Stimulated activated CD8-positive, alpha-beta memory T cell treated with anti-CD3 and anti-CD28 coated beads, Interleukin-12 subunit alpha, Interleukin-12 subunit beta, amount 100 ng/mL, for 1 hour (primary cell): ENCODE measurements at places on chromosomes 1 and 21.

- DNase-seq: no peak
Measured at GRCh38 chr1:39802496-39803260, 14.0 kb upstream of the BMP8B start.

DNA sequence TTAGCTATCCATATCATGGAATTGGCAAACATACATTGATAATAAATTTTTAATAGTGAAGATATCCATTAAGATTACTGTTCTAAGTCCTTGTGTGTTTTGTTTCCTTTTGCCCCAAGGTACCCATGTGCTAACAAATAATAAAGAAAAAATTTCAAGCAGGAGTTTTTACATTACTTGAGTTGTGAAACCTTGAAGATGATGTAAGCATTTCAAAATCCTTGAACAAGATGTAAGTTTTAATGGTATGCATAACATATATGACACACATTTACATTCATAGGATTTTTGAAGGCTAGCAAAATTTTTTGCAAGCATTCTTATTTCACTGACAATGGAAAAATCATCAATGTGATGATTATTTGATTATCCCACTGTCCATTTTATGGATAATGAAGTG, 10.9 kb upstream of the ELAVL4 start:
- no peak for DNase-seq

DNA sequence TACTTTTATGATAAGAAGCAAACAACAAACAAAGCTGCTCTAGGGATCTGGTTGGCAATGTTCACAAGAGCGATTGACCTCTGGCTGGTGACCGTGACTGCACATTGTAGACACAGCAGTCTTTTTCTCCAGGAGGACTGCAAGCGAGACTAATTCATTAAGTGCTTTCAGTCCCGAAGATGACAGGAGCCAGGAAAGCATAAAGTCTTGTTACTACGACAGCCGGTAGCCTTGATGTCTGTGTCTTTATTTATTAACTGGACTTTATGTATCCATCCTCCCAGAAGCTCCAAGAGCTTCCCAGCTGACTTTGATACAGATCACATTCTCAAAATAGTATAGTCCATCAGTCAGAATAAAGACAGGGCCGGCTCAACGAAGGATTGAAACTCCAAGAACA, 18.2 kb downstream of the FAM163A start:
- no peak for DNase-seq

GRCh38 chr1:158933621-158934020, 2.3 kb downstream of the PYHIN1 start:
- no peak for DNase-seq

- no peak for DNase-seq
Measured at GRCh38 chr1:223403184-223403815, 10.1 kb downstream of the CCDC185 start.

DNA sequence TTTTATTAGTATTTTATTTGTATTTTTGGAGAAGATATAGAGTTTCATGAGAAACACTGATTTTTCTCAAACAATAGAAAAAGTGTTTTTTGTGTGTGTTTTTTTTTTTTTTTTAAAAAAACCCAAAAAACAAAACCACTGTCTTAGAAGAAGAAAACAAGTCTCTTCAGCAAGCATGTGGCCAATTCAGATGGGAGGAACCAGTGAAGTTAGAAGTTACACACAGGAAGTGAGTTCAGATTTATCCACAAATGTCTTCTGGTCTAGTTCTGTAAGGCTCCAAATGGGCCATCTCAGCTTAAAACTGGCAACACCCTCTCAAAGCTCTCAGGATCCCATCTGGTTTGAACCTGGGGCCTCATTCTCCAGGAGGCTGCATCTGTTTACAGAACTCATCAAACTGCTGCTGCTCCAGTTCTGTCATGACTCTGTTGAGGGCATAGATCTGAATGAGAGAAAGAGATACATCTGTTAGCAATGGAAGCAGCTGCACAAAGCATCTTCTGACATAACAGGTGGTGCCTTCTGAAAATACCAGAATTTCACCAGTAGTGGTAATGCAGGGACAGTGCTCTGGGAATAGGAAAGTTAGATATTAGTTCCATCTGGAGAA, 9.8 kb upstream of the ERMAP start:
- no peak for DNase-seq

GRCh38 chr1:83827741-83828140, 171.2 kb downstream of the TTLL7 start:
- DNase-seq: no peak

GRCh38 chr1:55718758-55719671, 503.9 kb upstream of the USP24 start:
- DNase-seq: no peak

DNA sequence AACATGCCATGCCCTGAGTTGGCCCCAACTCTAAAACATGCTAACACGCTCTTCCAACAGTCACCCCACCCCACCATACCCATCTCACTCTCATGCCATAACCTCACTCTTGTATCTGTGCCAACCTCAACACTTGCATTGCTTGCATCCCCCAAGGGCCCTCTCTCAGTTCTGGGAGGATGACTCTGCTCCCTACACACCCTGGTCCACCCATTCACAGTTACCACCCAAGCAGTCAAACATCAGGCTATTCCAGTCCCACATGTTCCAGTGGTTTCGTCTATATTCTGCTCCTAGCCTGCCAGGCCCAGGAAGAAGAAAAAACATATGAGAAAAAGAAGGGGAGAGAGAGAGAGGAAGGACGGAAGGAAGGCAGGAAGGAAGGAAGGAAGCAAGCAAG, 31.0 kb downstream of the GBP6 start:
- DNase-seq: no peak

DNA sequence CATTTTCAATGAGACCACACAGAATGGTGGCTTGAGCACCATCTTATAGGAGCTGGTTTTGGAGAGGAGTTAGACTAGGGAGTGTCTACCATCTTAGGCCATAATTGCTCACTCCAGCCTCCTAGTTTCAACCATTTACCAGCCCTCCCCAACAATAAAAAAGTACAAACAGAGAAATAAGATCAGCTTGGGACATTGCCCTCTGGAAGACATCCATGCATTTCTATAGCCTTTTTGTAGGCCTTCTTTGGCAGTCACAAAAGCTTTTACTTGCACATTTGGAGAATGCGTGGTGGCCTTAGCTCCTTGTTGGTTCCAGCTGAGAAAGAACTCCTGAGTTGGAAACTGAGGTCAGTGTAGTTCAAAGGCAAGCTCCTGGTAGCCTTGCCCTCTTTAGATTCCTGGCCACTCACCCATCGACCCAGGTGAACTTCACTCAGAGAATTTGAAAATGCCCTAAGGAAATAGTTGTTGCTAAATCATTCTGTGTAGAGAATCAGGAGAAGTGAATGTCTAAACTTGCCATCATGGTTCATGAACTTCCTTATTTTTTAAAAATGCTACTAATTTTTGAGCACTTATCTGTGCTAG, 301.7 kb upstream of the PROX1 start:
- DNase-seq: no peak

GRCh38 chr21:33975548-33976081, 60.0 kb upstream of the ATP5PO start:
- DNase-seq: peak; percentile 36

DNA sequence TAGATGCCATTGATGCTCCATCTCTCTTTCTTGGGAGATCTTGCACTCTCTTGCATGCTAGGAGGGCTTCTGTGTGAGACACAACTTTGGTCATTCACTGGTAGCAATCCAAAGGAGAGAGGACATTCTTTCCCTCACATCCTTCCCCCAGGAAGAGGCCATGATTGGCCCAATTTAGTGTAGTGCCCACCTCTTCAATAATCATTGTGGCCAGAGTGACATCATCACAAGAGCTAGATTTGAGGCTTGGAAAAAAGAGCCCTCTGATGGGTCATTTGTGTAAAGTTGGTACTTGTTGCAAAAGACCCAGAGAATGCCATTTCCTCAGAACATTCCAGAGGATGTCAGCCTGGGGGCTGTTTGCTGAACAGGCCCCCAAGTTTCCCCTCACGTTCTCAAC, 30.2 kb downstream of the S100A6 start:
- DNase-seq: no peak

DNA sequence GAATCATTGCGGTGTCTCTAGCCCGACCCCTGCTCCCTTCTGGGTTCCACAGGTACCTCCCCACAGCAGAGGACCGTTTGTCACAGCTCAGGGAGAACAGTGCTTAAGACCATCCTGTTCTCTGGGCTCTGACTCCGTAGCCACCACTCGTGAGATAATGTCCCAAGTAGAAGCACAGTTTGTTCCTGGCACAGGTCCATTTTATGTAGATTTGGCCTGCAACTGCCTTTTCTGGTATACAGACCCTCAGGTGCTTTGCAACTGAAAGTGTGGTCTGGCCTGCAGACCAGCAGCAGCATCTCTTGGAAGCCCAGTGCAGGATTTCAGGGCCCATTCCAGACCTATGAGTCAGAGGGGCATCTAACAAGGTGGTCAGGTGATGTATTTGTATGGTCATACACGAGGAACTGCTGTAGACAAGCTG, 28.4 kb upstream of the TMEM125 start:
- DNase-seq: no peak

DNA sequence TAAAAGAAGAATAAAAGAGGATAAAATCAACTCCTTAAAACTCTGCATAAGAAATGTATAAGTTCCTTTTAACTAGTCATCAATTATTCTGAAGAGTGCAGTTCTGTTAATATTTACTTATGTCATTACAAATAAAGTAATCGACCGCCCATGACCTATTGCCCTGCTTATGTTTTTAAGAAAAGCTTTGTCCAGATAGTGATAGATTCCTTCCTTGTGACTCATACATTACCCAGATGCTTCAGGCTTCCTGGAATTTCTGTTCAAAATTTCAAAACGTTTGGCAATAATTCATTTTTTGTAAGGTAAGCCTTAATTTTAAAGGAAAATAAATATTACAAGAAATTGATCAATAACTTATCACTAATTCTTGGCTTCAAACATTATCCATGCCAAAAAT, 918.2 kb upstream of the ADGRL2 start:
- DNase-seq: no peak

DNA sequence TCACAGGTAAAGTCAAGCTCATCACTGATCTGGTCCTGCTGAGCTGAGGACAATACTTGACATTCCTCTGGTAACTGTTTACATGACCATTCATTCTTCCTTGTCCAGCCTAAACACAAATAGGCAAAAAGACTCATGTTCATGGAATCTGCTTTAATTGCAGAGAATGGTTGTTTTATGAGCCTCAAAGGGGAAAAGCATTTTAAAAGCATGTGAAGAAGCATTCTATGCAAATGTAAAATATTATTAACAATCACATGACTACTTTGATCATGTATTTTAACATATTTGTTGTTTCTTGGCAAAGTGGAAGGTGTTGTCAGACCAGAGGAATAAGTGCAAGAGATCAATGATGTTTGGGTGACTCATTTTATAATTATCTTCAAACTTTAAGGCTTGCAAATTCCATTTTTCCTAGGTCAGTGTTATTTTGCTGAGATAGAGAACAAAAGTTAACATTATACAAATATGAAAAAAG, 133.7 kb downstream of the RUNX1 start:
- no peak for DNase-seq

- DNase-seq: no peak
Measured at GRCh38 chr1:156582388-156583017, 3.0 kb downstream of the TTC24 start.

DNA sequence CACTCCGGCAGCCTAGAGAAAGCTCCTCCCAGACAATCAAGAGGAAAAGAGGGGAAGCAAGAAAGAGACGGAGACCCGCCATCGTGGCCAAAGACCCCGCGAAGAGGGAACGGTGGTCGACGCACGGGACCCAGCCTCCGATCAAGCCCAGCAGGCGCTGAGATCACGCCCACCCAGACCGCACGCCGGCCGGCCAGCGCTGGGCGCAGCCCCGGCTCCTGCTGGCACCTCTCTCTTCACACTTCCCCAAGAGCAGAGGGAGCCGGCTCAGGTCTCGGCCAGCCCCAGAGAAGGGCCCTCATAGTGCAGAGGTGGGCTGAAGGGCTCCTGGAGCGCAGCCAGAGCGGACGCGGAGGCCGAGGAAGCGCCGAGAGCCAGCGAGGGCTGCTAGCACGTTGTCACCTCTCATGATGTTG, 918.4 kb upstream of the ADAMTS5 start:
- no peak for DNase-seq

DNA sequence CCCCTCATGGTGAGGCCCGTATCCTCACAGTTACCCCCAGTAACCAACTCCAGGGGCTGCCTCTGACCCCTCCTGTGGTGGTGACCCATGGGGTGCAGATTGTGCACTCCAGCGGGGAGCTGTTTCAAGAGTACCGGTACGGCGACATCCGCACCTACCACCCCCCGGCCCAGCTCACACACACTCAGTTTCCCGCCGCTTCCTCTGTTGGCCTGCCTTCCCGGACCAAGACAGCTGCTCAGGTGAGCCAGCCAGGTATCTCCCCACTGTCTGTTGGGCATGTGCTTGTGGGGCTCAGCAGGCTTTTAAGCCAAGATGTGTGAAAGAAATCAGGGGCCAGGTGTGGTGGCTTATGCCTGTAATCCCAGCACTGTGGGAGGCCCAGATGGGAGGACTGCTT, 39.9 kb downstream of the ZBTB17 start:
- no peak for DNase-seq

- no peak for DNase-seq
Measured at GRCh38 chr1:223474804-223475203, 81.6 kb downstream of the CCDC185 start.

DNA sequence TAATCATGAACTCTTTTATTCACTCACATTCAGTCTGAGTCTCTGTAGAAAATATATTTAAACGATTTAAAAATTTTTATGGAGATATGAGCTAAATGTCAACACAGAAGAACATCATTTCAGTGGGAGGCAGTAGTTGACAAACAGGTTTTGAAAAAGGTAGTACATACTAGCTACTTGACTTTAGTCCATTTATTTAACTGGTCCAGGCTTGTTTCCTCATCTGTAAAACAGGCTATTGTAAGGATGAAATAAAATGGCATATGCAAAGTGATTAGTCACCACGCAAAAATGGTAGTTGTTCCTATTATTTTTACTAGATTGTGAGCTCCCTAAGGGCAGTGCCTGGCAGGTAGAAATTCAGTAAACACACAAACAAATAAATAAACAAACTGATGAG, 75.2 kb downstream of the NTPCR start:
- no peak for DNase-seq

- no peak for DNase-seq
Measured at GRCh38 chr1:171833091-171833825, 8.0 kb upstream of the DNM3 start.

DNA sequence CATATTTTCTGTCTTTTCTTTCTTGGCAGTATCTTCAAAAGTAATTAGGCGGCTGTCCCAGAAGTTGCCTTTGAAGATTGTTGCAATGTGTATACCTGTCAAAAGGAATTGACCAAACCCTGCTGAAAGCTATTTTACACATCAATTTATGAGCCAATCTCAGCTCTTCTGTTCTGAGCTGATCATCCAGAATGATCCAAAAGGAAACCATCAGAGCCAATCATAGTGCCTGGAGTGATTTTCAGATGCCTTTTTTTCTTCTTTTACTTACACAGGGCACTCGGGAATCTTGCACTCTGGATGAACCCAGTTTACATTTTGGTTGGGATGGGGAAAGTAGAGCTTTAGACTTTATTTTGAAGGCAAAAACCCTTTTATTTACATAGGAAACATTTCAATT, 21.8 kb upstream of the APOBEC4 start:
- no peak for DNase-seq

- no peak for DNase-seq
Measured at GRCh38 chr1:93440272-93440671, 7.6 kb upstream of the FNBP1L start.
